ENCODE measurements at places on chromosomes 11 and 22. TPM values are rescaled to one million over a fixed set of nuclear protein-coding genes. Genes with fewer than 3 reads are reported as not detected.

DEFB131B gene
- total RNA-seq: not detected

MN1 gene
- total RNA-seq: 10.4 TPM

APOL4 gene
- 9.8 TPM for total RNA-seq

EXPH5 gene
- 11.9 TPM for total RNA-seq

MMP26 gene
- not detected for total RNA-seq

KCNK4 gene
- total RNA-seq: not detected

CCDC81 gene
- 1.7 TPM for total RNA-seq

Measured in sciatic nerve (tissue), 2 donors.